Activated CD4-positive, alpha-beta T cell treated with anti-CD3 and anti-CD28 coated beads, Interleukin-2, amount 50 U/mL, for 24 hours (primary cell): ENCODE measurements at places on chromosomes 4 and X.

DNA sequence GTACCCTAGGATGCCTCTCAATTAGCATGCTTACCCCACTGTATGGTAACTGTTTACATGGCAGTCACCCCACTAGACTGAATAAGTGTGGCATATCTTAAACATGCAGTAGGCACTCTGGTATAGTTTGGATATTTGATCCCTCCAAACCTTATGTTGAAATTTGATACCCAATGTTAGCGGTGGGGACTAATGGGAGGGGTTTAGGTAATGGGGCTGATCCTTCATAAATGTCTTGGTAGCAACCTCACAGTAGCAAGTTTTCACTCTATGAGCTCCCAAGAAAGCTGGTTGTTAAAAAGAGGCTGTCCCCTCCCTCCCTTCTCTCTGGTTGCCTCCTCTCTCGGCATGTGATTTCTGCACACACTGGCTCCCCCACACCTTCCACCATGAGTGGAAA is 10.1 kb downstream of the TMEM150C start:
- DNase-seq, result no peak

DNA sequence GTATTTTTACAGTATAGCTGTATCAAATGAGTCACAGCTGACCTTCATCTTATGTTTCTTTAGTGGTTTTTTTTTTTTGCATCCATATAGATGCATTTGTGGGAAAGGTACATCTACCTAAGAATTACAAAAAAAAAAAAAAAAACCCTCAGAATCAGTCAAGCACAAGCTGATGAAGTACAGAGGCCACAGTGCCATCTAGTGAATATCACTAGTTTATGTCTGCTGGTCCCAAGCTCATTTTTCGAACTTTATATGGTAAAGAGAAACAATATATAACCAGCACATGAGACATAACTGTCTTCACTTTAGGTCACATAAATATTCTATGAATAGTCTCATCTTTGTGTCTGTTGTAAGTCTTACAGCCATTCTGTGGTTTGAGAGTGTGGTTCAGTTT is 220.1 kb downstream of the DLG3 start:
- DNase-seq, result no peak

GRCh38 chr4:71526637-71527406 is 188.0 kb downstream of the SLC4A4 start:
- no peak for DNase-seq

DNA sequence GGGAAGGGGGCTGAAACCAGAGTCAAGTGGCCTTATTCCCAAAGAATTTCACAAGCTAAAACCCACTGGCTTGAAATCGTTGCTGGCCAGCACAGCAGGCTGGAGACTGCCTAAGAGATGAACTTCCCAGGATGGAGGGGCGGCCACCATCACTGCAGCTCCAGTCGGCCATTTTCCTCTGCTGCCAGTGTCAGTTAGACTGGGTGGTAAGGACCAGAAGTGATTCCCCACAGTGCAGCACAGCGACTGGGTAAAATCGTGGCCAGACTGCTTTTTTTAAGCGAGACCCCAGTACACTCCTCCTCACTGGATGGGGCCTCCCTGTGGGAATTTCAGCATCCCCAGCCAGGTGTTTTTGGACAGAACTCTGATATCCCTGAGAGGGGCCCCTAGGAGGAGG is 428.0 kb downstream of the SPIN4 start:
- no peak for DNase-seq

DNA sequence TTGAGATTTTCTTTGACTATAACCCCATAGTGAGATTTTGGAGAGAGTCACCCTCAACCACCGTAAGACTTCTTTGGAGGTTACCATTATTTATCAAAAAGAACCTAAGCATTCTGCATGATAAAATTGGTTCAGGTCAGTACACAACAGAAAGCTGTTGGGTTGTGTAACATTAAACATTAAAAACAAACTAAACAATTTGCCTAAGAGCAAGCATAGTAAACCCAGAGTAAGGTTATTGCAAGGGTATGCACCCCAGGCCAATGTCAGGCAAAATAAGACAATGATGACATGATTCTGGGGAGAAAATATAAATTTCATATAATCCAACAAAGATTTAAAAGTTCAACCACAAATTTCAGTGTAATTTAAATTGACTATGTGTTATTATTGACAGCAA is 472.4 kb downstream of the SH2D1A start:
- no peak for DNase-seq

- no peak for DNase-seq
These were observed 122.4 kb downstream of the PHKA2 start for GRCh38 chrX:18861511-18861910.

DNA sequence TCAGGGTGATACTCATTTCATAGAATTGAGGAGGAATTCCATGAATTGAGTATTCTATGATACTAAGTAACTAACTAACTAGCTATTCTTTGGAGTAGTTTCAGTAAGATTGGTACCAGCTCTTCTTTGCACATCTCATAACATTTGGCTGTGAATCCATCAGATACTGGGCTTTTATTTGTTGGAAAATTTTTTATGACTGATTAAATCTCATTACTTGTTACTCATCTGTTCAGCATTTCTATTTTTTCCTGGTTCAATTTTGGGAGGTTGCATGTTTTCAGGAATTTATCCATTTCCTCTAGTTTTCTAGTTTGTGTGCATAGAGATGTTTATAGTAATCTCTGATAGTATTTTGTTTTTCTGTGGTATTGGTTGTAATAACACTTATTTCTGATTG is 70.8 kb upstream of the FREM3 start:
- DNase-seq, result no peak

GRCh38 chr4:37990731-37991245 is 30.6 kb downstream of the PTTG2 start:
- DNase-seq, result no peak

- no peak for DNase-seq
These were observed 300.1 kb upstream of the SLC7A11 start for GRCh38 chr4:138542191-138542776.

- no peak for DNase-seq
These were observed 64.7 kb downstream of the WDFY3 start for GRCh38 chr4:84901740-84902281.

DNA sequence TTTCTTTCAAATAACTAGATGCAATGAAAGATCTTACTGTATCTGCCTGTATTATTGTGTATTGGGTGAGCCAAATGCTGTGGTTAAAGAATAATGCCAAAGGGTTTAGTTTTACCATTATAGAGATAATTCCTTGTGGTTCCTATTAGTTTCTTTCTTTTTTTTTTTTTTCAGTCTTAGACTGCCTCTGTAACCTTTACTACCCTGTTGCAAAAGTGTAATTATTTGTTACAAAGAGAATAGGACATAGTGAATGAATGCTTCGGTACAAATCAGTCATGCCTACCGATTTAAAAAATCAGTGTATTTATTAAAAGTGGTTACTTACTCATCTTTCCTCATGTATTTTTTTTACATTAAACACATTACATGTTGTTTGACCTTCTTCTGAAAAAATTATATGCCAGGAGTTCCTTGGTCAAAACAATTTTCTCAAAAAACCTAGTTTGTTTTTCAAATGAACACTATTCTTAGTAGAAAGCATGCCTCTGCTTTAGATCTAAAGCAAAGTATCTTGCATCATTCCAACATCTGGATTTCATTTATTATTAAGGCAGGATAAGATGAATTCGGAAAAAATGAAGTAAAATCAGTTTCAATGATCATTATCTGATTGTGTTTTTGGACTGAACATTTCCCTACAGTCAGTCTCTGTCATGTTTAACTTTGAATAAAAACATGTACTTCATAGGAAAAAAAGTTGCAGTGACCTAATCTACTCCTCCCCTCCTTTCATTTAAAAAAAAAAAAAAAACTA is 21.2 kb upstream of the SYNPO2 start:
- DNase-seq, result no peak

DNA sequence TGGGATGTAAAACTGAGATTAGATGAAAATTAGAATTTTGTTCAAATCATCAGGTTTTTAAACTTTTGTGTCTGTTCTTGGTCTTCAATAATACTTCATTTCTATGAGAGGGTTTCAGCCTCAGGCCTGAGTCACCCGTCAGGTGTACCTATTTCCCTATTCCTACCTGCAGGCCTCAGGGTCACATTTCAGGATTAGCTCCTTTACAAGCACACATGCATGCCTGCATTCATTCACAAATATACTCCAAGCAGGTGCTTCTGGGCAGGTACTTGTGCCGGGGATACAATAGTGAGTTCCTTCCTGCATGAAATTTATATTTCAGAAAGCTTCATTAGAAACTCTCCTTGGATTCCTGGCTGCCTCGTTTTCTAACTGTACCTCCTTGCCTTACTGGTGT is 114.9 kb downstream of the SHISA3 start:
- no peak for DNase-seq

GRCh38 chr4:11427121-11427996 is 1.3 kb downstream of the HS3ST1 start:
- no peak for DNase-seq

GRCh38 chr4:152501846-152502536 is 33.9 kb downstream of the FBXW7 start:
- DNase-seq, result no peak

GRCh38 chr4:131459430-131460101 is 1689.5 kb upstream of the PCDH10 start:
- DNase-seq, result no peak

DNA sequence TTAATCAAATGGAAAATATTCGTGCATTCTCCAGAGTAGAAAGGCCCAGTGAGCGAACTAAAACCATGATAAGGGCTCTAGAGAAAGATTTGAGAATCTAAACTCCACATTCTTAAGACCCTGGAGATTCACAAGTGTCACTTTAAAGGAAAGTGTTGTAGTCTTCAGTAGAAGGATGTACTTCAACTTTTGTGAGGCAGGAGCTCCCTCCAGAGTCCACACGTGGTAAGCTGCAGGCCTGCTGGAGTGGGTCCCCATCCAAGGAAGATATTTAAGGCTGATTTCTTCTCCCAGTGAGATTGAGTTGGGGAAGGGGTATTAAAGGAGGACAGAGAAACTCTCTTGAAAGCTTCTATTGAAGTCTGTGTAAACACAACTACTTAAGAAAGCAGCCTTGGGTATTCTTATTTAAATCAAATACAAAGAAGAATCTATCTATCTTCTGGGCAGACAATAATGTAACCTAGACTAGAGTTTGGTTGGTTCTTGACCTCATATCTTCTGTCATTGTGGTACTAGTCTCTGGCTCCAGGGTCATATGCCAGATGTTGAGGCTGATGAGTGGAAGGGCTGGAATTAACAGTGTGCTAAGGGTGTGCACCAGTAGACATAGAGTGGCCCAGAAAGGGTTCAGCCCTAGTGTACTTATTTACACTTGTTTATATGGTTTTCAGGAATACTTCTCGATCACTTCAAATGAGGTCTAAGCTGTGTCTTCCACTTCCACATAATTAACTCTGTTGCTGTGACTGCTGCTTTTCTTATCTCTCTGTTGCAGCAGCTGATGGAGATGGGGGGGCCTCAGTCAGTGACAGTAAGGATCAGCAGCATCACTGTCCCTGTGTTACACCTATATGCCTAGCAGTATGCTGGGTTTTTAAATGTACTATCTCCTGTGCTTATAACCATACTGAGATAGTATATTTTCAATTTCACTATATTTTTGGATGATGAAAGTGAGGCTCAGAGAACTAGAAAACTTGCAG is 76.1 kb downstream of the HMGB2 start:
- peak; percentile 39 for DNase-seq

GRCh38 chr4:174133551-174133950 is 149.9 kb downstream of the FBXO8 start:
- DNase-seq, result no peak

DNA sequence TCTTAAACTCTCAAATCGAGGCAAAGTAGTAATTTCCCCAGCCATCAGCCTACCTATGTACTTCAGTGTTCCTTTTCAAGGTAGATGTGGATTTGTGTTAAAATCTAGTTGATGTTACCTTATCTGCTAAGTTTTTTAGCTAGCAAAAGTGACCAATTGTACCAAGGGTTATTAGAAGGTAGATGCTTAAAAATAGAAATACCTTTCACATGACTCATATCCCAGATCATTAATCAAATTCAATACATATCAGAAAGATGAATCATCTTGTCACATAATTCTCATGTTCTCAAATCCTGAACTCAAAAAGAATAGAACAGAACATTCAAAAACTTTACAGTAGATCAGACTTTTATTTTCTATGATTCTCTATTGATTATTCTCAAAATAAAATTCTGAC is 3.5 kb downstream of the ENAM start:
- DNase-seq, result no peak

- no peak for DNase-seq
These were observed 324.2 kb downstream of the TMA16 start for GRCh38 chr4:163818673-163819072.

- no peak for DNase-seq
These were observed 764 bp upstream of the MTHFD2L start for GRCh38 chr4:74157154-74157553.

- DNase-seq, result no peak
These were observed 13.9 kb upstream of the RASL11B start for GRCh38 chr4:52848254-52848653.

DNA sequence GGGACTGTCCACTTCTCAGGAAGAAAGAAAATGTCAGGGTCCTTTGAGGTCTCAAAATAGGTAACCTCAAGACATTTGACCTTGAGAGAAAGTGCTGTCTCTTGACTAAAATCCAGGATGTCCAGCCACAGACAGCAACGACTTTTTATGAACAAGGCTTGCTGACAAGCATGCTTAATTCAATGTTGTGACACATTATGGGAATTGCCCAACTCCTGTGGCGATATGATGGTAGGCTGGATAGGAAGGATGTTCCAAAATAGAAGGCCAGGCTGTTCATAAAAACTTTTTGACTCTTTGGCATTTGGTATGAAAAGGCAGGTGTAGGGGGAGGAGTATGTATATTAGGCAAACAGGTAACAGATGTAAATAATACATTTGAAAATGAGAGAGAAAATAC is 50.8 kb upstream of the EDNRA start:
- DNase-seq, result no peak

DNA sequence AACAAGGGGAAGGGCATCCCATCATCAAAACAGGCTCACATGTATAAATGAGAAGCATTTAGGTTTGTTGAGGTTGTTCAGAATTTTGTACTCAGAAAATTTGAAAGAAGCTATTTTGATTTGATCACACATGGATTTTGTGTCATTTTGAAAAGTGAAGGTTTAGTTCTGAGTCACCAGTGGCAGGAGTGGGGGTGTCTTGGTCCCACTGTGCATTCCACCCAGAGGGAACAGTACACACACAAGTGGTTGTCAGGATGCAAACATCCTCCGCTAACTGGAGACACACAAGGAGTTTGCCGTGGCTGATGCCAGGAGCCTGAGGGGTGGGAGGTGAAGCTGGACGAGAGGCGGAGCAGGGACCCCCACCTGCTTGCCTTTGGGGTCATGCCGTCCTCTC is 198.2 kb upstream of the PSAPL1 start:
- no peak for DNase-seq

- DNase-seq, result no peak
These were observed 116.2 kb downstream of the AFAP1 start for GRCh38 chr4:7823416-7823824.

DNA sequence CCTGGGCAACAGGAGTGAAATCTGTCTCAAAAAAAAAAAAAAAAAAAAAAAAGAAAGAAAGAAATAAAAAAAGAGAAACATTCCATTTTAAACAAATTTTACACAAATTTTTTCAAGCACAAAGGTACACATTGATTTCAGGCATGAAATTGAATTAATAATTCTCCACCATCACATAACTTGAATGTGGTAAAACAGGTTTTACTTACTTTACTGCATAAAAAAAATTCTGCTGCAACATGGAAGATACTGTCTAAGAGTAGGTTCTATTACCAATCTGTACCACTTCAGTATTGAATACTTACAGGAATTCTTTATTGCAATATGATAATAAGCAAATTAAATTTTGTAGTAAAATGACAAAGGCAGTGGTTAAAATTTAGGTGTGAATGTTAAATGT is 271.6 kb upstream of the ARSJ start:
- DNase-seq, result no peak

- no peak for DNase-seq
These were observed 86.0 kb downstream of the NDST3 start for GRCh38 chr4:118120120-118120760.
